Stimulated activated CD4-positive, alpha-beta T cell treated with anti-CD3 and anti-CD28 coated beads, TNF-alpha, amount 100 ng/mL, for 4 hours (primary cell): ENCODE measurements at places on chromosomes 5 and 9.

- no peak for DNase-seq
Observed at GRCh38 chr9:101014566-101014965, 14.0 kb upstream of the PLPPR1 start.

- DNase-seq, result no peak
Observed at GRCh38 chr9:121945281-121945680, 147.8 kb downstream of the TTLL11 start.

DNA sequence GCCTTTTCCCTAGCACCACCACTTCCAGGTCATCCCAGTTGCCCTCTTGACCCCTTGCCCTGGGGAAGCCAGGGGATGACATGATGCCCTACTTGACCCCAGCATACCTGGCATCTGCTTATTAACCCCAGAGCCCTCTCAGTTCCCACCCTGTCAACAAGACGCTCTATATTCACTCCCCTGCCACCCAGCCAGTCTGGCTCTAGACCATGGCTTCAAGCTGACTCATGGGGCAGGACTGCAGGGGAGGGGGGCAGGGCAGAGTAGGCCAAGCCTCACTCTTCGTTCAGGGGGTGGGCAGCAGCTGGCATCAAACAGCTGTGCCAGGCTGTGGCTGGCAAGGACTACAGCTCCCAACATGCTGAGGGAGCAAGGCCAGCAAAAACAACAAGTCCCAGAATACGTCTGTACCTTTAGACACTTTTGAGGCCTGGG lies 5.3 kb downstream of the ATOSB start:
- no peak for DNase-seq

DNA sequence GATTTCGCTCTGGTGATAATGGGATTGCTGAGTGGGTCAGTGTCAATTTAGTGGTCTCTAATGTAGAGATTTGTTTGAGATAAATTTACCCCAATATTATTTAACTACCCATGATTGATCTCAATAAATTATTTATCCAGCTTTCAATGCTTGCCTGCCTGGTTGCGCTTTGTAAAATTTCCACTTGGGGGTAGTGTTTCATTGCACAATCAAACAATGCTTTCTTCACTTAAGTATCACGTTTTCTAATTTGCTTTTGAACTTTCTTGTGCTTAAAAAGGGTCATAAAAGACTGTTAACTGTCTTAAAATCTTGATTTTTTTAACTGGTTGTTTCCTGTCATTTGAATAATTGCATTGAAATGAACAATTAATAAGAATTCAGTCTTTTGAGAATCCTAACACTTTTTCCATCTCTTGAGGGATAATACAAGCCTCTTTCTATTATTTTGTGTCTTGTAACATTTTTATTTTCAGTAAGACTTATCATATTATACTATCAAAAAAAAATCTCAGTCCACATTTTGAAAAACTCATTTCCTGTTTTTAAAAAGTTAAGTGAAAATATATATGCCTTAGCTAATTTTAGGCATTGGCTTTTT lies 18.7 kb downstream of the HSD17B4 start:
- no peak for DNase-seq

DNA sequence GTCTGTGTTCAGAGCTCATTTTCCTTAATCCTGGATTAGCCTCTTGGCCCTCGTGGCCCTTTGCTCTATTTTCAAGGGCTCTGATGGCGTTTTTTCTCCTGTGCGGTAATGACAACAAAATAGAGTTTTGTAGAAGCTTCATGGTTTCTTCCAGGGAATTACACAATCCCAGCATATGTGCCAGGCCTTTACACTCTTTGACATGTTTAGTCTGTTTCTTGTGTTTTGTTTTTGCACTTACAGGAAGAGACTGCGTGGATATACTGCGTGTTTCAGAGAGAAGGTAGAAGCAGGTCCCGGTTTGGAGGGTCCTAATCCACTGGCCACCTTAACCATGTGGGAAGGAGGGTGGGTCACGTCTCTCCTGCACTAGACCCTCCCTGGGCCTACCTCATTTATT lies 400.2 kb upstream of the IRX4 start:
- DNase-seq, result no peak

GRCh38 chr5:1292846-1293415 lies 1.9 kb downstream of the TERT start:
- DNase-seq, result no peak

GRCh38 chr5:169627551-169627950 lies 9.5 kb upstream of the DOCK2 start:
- no peak for DNase-seq

- DNase-seq, result no peak
Observed at GRCh38 chr9:95505717-95506427, 10.9 kb downstream of the PTCH1 start.

DNA sequence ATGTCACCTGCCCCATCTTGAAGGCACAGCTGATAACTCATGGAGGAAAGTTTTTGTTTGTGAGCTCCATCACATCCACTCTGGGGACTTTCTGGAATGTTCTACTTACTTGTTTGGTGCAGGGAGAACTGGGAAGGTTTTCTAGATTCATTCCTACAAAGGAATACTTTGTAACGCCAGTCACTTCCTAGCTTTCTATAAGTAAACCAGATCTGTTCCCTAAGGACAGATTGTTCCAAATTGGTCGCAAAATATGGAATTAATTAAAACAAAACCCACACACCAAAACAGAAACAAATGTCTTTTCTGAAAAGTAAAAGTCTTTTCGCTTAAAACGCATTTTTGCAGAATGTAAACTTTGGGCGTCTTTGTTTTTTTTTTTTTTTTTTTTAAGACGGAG lies 167.6 kb downstream of the PDZD2 start:
- no peak for DNase-seq

- DNase-seq, result no peak
Observed at GRCh38 chr5:10317825-10318682, 10.4 kb upstream of the CMBL start.

- DNase-seq, result no peak
Observed at GRCh38 chr9:107336718-107337360, 53.8 kb downstream of the RAD23B start.

- DNase-seq, result no peak
Observed at GRCh38 chr9:17730899-17731298, 152.0 kb downstream of the SH3GL2 start.

GRCh38 chr5:118353970-118354369 lies 634.4 kb downstream of the DTWD2 start:
- no peak for DNase-seq

DNA sequence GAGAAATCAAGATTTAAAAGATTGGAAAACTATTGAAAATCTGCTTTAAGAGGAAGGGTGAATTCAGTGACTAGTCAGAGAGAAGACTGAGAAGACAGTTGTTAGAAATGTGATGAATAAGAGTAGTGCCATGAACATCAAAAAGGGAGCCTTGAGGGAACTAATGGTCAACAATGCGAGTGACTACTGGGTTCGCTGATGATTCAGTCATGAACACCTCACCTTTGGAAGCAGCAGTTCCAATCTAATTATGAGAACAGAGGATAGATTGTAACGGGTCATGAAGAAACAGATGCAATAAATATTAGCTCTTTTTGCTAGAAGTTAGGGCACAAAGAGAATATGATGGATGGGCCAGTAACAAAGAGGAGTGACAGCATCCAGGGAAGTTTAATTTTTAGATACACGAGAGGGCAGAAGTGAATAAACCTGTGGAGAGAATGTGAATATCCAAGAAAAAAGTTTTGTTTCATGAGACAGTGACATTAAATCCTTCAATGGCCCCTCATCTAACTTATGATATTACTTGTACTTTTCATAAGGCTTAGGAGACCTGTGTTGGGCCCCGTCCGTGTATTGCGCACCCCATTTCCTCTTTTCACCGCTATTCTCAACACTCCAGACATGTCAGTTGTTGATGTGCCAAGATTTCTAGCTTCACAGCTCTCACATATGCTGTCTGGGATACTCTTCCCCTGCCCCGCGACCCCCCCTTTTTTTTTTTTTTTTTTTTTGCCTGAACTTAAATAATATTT lies 23.5 kb upstream of the IFNE start:
- no peak for DNase-seq

GRCh38 chr5:154794525-154795234 lies 39.5 kb downstream of the LARP1 start:
- DNase-seq, result no peak

DNA sequence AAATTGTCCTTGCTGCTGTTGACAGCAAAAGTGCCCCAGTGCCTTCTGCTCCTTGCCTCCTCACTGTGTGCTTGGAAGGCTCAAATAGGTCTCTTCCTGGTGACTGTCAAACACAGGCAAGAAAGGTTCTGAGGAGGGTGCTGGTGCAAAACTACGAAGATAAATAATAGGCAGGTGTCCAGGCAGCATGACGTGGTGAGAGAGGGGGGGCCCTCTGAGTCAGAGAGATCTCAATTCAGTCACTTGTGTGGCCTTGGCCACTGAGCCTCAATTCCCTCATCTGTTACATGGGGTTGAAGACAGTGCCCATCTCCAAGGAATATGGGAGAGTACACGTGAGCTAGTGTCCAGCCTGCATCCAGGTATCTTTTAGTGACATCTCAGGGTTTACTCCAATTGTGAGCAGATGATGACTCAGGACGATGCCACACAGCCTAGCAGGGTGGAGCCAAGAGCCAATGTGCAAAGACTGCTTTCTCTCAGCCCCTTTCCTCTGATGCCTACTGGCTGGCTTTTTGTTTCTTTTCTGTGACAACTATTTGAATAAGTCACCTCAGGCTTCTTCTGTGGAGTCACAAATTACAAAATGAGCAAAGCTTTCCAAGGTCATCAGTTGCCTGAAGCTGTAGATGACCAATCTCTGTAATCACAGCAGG lies 29.7 kb upstream of the SMIM32 start:
- DNase-seq, result no peak

GRCh38 chr9:114591849-114592248 lies 4.3 kb downstream of the ATP6V1G1 start:
- DNase-seq, result no peak

DNA sequence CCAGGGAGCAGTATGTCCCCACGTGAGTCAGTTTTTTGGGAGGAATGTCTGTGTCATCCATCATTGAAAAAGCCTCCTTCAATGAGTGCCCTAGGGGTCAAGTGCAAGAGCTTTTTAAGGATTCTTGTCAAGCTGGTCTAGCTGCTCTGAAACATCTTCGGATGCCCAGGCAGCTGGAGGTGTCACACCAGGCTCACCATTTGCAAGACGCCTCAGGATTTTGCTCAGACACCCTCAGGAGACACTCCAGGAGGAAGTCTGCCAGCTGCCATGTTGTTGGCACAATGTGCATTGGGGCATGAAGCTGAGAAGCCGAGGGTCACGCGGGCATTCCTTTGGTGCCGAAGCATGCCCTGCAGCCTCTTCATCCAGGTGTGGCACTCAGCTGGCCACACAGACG lies 111.1 kb upstream of the S1PR3 start:
- no peak for DNase-seq

- DNase-seq, result no peak
Observed at GRCh38 chr9:9820436-9820835, 792.4 kb downstream of the PTPRD start.

DNA sequence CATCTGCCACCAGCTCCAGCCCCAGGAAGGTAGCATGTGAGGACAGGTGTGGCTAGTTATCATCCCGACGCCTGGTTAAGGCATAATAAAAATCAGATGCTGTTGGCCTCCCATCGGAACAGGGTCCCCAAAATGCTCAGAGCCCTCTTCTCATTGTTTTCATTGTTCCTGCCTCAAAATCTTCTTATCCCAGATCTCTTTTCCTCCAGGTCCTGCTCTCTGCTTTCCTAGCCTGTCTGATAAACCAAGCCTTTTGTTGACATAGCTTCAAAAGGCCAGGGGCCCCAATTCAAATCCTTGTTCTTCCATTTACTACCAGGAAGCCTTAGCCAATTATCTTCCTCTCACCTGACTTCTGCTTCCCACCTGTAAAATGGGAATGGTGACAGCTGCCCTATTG lies 130.1 kb upstream of the ADRA1B start:
- no peak for DNase-seq
